ENCODE measurements at places on chromosomes 11 and 22.

DNA sequence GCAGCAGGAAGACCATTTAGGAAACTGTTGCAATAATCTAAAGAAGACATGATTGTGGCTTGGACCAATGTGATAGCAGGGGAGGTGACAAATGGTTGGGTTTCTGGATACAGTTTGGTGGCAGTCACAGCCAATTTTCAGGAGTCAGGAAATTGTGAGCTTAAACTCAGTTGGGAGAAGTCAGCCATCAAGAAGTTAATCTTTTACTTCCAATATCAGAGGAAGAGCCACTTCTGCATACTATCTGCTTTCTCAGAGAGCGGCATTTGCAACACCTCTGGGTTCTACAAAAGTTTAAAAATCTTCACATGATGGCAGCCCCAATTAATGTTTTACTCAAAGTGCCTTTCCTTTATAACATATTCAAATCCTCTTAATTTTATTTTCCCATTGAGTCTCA, 33.7 kb upstream of the PDE3B start:
- DNase-seq: no peak

DNA sequence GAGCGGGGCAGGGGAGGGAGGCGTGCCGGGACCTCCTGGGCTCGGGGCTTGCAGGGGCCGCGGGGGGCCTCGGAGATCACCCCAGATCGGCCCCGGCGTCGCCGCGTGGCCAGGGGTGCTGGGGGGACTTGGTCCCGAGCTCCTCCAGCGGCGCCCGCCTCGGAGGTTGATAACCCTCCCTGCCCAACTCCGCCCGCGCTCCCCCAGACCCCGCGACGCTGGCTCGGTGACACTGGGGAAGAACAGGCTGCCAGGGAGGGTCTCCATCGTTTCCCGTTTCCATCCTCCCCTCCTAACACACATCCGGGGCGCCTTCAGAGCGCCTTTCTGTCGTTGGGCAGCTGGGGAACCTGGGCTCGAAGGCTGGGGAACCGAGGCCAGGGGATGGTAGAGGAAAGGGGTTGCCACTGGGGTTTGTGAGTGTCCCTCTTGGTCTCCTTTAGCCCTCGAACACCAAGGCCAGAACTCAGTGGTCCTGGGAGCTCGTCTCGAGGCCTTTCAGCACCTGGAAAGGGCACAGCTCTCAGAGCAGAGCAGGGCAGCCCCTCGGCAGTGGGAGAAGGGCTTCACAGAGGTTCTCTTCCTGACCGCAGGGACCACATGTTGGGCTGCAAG, 431 bp downstream of the SLC37A2 start:
- no peak for DNase-seq

DNA sequence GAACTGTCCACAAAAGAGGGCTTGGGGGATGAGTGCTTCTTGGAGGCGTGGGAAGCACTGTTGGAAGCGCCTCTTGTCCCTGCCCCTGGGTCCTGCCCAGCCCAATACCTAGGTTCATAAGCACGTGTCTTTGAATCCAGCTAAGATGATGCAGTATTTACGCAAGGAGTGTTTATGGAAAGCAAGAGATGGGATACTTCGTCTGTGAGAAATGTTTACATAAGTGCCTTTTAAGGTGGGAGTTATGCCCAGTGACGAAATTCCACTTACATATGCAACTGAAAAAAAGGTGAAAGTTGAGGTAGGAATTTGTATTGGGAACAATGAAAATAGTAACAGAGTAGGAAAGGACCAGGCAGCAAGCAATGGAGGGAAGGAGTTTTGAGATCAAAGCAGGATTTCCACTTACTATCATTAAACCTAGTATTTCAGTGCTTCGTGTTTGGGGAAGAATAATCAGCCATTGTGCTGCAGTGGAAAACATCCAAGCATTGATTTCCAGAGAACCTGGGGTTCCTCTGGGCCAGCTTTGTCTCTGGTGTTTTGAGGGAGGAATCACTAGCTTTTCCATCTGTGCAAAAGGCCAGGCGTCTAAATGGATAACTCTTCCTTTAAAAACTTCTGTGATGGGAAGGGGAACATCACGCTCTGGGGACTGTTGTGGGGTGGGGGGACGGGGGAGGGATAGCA, 115.3 kb upstream of the TTC12 start:
- no peak for DNase-seq

DNA sequence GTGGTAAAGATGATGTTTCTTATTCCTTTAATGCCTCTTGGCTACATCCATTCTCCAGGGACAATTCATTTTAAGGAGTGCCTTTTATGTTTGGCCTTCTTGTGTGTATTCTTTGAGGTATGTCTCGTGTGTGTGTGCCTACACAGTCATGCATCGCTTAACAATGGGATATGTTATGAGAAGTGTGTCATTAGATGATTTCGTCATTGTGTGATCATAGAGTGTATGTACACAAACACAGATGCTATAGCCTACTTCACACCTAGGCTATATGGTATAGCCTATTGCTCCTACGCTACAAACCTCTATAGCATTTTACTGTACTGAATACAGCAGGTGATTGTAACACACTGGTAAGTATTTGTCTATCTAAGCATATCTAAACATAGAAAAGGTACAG, 23.0 kb downstream of the ZNF202 start:
- DNase-seq: no peak

GRCh38 chr11:10627291-10627690, 58.8 kb upstream of the LYVE1 start:
- no peak for DNase-seq

DNA sequence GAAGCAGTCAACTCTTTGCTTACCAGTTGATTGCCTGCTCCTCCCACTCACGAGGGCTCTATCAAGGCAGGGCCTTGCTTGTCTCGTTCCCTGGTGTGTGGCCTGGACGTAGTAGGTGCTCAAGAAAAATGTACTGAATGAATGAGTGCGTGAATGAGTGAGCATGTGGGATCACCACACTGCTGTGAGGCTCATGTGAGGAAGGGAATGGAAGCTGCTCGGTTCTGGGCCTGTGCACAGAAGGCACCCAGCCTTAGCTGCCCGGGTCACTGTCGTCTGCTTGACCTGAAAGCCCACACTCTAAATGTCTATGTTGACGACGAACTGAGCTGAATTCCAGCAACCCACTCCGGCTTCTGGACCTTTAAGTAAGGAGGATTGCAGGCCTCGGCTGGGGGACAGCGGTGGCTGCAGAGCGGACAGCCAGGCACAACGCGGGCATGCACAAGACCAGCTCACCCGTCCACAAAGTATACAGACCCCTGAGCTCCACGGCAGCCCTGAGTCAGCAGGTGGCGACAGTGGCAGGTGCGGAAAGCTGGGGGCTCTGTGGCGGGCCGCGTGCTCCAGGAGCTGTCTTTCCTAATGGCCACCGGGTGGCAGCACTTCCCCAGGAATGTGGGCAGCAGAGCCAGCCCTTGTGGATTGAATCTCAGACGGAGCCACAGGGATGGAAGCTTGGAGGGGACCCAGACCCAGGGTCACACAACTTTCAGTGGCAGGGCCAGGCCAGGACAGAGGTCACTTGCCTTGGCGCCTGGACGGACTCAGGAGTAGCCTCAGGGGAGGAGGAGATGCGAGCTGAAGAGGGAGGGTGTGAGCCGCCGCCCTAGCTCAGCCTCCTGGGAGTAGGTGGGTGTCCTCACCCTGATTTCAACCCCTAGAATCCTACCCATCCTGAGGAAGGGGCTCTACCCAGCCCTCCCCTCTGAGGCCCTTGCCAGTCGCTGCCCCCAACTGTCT, 5.0 kb upstream of the PICK1 start:
- peak; percentile 44 for DNase-seq
